ENCODE measurements at places on chromosomes 12 and 14.

- DNase-seq: no peak
Observed at GRCh38 chr12:107560165-107560898, 125.3 kb upstream of the PWP1 start.

DNA sequence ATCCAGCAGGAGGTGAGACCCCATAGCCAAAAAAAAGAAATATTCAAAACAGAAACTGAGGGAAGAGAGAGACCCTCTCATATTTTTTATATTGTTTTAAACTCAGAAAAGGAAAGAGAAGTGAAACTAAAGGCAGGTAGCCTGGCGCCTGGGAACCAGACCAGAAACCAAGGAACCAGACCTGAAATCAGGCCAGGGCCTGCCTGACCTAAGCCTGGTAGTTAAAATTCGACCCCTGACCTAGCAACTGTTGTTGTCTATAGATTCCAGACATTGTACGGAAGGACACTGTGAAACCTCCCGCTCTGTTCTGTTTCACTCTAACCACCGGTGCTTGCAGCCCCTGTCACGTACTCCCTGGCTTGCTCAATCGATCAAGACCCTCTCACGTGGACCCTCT is 38.5 kb upstream of the CD163 start:
- DNase-seq: no peak

- no peak for DNase-seq
Observed at GRCh38 chr12:19223695-19224094, 94.2 kb downstream of the PLEKHA5 start.

DNA sequence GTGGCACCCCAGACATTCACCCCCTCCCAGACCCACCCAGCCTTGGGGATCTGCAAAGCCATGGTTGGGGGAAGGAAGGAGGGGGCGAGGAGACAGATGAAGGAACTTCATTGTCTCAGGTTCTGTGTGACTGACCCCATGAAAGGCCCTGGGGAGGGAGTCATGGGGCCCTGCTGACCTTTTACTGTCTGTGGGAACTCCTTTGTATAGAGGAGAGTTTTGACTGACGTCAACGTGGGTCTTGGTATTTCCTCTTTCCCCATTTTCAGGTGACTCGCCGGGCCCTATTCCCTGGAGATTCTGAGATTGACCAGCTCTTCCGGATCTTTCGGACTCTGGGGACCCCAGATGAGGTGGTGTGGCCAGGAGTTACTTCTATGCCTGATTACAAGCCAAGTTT is 3.1 kb upstream of the RAB5B start:
- DNase-seq: no peak

GRCh38 chr14:89507926-89508460 is 91.0 kb upstream of the FOXN3 start:
- no peak for DNase-seq

Measured in NCI-H345 (cell line).